Esophagus muscularis mucosa (tissue), 4 donors: ENCODE measurements at places on chromosomes 7 and 10. TPM values are rescaled to one million over a fixed set of nuclear protein-coding genes. Genes with fewer than 3 reads are reported as not detected.
A peak's percentile ranks its signal among the peaks of the same experiment; 100 is the strongest.

MYO3A gene
- not detected for total RNA-seq

AKR1C1 gene
- 130 TPM for total RNA-seq

TUBB8 gene
- not detected for total RNA-seq

PRKCQ gene
- total RNA-seq: 5.6 TPM

CTNNA3 gene
- 5.1 TPM for total RNA-seq

AGR3 gene
- not detected for total RNA-seq

KLF6 gene
- total RNA-seq: 117 TPM

MALRD1 gene
- total RNA-seq: 7.5 TPM

IGF2BP3 gene
- total RNA-seq: not detected

GRCh38 chr7:27700501-27700900 lies 37.8 kb upstream of the HIBADH start:
- H3K4me1 ChIP-seq: no peaks in the 10 kb centered on the region
- H3K4me3 ChIP-seq: no peak overlapping the region
- H3K36me3 ChIP-seq: no peaks in the 10 kb centered on the region
- no peaks in the 10 kb centered on the region for H3K27me3 ChIP-seq
- H3K27ac ChIP-seq: no peak overlapping the region

DNA sequence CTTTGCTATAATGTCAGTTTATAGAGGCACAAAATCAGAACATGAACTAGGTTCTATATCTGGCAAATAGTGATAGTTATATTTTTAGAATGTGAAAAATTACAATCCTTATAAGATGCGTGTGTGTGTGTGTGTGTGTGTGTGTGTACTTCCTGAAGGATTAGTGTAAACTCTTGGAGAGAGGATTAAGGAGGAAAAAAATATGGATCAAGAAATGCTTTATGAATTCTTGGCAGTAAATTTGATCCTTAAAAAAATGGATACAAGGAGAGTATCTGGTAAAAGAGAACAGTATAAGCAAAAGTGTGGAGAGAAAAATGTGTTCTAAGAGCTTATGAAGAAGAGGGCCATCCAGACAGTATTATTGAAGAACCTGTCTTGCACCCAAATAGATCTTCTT lies 484.3 kb downstream of the ADRA2A start:
- no peaks in the 10 kb centered on the region for H3K27me3 ChIP-seq
- H3K36me3 ChIP-seq: no peaks in the 10 kb centered on the region
- no peak for DNase-seq

DNA sequence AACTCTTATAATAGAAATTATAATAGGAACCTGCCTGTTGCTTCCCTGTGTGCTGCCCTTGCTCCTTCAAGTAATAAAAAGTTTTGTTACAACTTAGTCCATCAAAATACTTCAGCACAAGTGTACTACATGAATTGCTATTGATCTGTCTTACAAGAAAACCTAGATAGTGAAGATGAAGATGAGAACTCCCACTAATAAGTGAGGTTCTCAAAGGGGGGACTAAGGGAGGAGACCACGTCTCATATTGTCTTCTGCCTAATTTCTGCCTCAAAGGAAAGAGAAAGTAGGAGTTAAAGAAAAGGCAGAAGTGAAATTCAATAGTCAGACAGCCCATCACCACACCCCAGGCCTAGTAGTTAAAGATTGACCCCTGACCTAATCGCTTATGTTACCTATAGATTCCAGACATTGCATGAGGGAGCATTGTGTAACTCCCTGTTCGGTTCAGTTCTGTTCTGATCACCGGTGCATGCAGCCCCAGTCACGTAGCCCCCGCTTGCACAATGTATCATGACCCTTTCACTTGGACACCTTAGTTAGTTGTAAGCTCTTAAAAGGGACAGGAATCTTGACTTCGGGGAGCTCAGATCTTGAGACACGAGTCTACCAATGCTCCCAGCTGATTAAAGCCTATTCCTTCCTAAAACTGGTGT lies 18.2 kb upstream of the CHST3 start:
- H3K4me3 ChIP-seq: no peak overlapping the region
- H3K36me3 ChIP-seq: no peaks in the 10 kb centered on the region
- no peak overlapping the region for H3K27ac ChIP-seq
- no peak for DNase-seq

DNA sequence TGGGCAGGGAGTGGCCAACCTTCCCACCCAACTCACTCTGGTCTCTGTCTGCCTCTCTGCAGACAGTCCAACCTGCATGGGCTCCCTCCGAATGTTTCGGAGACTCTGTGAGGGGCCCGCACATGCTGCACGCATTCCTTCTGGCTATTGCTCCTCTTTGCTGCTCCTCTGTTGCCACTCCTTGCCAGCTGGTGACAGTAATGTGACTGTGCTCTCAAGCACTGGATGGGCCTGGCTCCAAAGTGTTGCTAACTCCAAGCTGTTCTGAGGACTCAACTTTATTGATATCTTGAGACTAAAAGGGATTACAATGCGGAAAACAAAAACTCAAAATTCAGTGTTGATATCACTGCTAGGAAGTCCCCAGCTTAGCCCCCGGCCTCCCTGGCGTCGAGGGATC lies 105.4 kb upstream of the KIF5B start:
- no peak overlapping the region for H3K27ac ChIP-seq
- no peaks in the 10 kb centered on the region for H3K27me3 ChIP-seq
- no peaks in the 10 kb centered on the region for H3K4me1 ChIP-seq
- DNase-seq: no peak

DNA sequence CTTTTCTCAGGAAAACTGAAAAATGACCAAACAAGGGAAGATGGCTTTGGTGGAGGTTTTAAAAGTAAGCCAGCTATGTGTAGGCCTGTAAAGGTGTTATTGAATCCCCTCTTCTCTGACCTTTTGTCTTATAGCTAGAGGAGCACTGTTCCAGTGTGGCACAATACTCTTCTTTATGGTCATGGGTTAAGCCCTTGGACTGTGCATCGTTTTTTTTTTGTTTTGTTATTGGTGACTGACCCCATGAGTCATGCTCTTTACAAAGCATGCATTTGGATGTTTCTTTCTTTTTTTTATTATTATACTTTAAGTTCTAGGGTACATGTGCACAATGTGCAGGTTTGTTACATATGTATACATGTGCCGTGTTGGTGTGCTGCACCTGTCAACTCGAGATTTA lies 19.6 kb upstream of the FAM25A start:
- no peak overlapping the region for H3K4me3 ChIP-seq
- no peak overlapping the region for H3K27ac ChIP-seq

- peaks cover 20% of the 10 kb centered on the region for H3K4me1 ChIP-seq
- no peaks in the 10 kb centered on the region for H3K27me3 ChIP-seq
- H3K27ac ChIP-seq: no peak overlapping the region
- no peak overlapping the region for H3K4me3 ChIP-seq
- no peaks in the 10 kb centered on the region for H3K36me3 ChIP-seq
Measured at GRCh38 chr7:64098-64915, 128.1 kb upstream of the FAM20C start.

- H3K27ac ChIP-seq: no peak overlapping the region
- DNase-seq: no peak
- H3K27me3 ChIP-seq: no peaks in the 10 kb centered on the region
- no peaks in the 10 kb centered on the region for H3K36me3 ChIP-seq
Measured at GRCh38 chr10:26843736-26844135, 17.0 kb downstream of the ABI1 start.

DNA sequence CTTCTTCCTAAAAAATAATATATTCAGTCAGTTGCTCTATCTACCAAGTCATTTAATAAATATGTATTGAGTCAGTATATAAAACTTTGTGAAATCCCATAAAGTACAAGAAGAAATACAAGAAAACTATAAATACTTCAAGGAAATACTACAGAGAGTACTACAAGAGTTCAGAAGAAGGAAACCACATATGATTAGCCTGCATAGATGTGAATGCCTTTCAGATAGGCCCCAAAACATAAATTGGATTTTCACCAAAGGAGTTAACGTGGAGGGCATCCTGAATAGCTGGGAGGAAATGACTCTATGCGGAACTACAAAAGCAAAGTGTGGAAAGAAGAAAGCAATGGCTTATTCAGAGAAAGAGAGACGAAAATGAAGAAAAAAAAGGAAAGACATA lies 120.1 kb downstream of the LRRN3 start:
- H3K4me1 ChIP-seq: no peaks in the 10 kb centered on the region
- no peaks in the 10 kb centered on the region for H3K36me3 ChIP-seq
- DNase-seq: no peak

- H3K27ac ChIP-seq: peak overlapping the region; percentile 82
- no peak overlapping the region for H3K4me3 ChIP-seq
- H3K27me3 ChIP-seq: no peaks in the 10 kb centered on the region
- H3K4me1 ChIP-seq: peaks cover 68% of the 10 kb centered on the region
Measured at GRCh38 chr10:29517352-29517923, 117.3 kb downstream of the SVIL start.

DNA sequence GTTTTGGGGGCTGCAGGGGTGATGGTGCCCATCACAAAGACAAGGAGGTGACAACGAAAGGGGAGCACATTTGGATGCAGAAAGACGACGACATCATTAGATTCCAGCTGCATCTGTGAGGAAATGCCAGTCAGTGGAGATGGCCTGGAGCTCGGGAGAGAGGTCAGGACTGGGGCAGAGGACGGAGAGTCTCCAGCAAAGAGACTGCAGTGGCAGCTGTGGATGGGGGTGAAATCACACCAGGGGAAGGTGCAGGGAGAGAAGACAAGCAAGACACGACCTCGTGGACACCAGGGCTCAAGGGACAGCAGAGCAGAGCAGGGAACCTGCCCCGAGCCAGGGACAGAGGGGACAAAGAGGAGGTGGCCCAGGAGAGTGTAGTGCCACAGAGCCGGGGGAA lies 203.4 kb downstream of the PRPF18 start:
- no peak overlapping the region for H3K4me3 ChIP-seq
- peak overlapping the region; percentile 72 for H3K27ac ChIP-seq
- H3K27me3 ChIP-seq: no peaks in the 10 kb centered on the region
- peaks cover 37% of the 10 kb centered on the region for H3K4me1 ChIP-seq

DNA sequence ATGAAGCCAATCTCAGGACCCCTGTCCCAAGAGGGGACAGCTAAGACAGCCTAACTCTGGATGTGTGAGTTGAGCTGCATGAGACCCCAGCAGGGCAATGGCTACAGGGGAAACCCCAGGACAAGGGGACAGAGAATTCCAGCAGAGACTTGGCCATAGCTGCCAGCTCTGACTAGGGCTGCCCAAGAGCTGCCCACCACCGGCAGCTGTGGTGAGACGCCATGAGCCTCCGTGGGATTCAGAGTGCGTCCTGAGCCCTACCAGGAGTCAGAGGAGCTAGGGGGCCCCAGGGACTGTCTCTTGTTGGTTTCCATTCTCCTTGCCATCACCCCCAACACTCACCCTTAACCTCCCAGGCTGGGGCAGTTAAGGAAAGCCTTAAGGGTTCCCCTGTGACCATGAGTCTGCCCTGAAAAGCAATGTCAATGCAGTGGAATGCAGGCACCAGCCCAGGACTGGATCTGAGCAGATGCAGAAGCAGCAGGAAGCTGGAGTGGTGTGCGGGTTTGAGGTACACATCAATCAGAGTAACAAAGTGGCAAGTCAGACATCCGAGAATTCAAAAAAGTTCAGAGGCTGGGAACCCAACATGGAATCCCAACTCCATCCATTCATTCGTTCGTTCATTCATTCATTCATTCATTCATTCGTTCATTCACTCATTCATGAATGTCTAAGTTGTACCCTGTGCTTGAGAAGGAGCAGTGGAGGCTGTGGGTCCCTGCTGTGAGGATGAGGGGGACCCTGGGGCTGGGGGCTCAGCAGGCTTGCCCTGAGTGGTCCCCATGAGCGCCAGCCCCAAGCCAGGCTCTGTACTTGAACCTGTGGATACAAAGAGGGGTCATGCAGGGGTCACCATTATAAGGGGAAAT lies 52.9 kb downstream of the C10orf120 start:
- peaks cover 20% of the 10 kb centered on the region for H3K27me3 ChIP-seq
- no peaks in the 10 kb centered on the region for H3K36me3 ChIP-seq
- H3K4me1 ChIP-seq: no peaks in the 10 kb centered on the region
- H3K27ac ChIP-seq: no peak overlapping the region
- DNase-seq: no peak

- no peaks in the 10 kb centered on the region for H3K27me3 ChIP-seq
- H3K4me3 ChIP-seq: no peak overlapping the region
- H3K27ac ChIP-seq: no peak overlapping the region
- H3K36me3 ChIP-seq: no peaks in the 10 kb centered on the region
- no peaks in the 10 kb centered on the region for H3K4me1 ChIP-seq
Measured at GRCh38 chr10:120741396-120741795, 109.8 kb upstream of the WDR11 start.

GRCh38 chr10:107059068-107059804 lies 105.3 kb downstream of the SORCS1 start:
- no peaks in the 10 kb centered on the region for H3K27me3 ChIP-seq
- H3K4me1 ChIP-seq: no peaks in the 10 kb centered on the region
- H3K27ac ChIP-seq: no peak overlapping the region
- no peak for DNase-seq
- H3K36me3 ChIP-seq: no peaks in the 10 kb centered on the region
- no peak overlapping the region for H3K4me3 ChIP-seq

DNA sequence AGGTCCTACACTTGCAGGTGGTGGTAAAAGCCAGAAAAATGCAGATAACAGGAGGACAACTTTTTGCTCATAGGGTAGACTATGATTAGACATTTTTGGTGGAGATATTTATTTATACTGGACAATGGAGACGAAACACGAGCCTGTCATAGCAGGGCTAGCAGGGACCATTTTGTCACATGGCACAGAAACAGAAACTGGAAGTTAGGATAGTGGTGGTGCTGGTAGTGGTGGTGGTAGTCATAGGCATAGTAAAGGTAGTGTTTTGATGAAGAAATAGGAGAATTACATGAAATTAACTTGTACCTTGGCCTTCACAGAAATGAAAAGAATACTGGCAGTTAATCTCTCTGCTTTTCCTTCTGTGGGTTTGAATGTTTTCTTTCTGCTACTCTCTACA lies 8.8 kb upstream of the MGAM start:
- DNase-seq: no peak
- H3K27ac ChIP-seq: no peak overlapping the region
- no peaks in the 10 kb centered on the region for H3K4me1 ChIP-seq
- no peaks in the 10 kb centered on the region for H3K36me3 ChIP-seq
- no peaks in the 10 kb centered on the region for H3K27me3 ChIP-seq

- DNase-seq: no peak
- H3K4me1 ChIP-seq: peaks cover 21% of the 10 kb centered on the region
- H3K36me3 ChIP-seq: no peaks in the 10 kb centered on the region
- H3K27me3 ChIP-seq: no peaks in the 10 kb centered on the region
- H3K27ac ChIP-seq: peak overlapping the region; percentile 3
Measured at GRCh38 chr7:50069613-50070012, 23.4 kb downstream of the ZPBP start.

GRCh38 chr7:50832744-50833143 lies 50.0 kb upstream of the GRB10 start:
- H3K27me3 ChIP-seq: no peaks in the 10 kb centered on the region
- no peak overlapping the region for H3K4me3 ChIP-seq
- H3K4me1 ChIP-seq: no peaks in the 10 kb centered on the region
